EH (cell line): ENCODE measurements at places on chromosomes 6 and 20.

- DNase-seq = no peak
Observed at GRCh38 chr20:59253779-59254319, 46.6 kb upstream of the EDN3 start.

- no peak for DNase-seq
Observed at GRCh38 chr6:151705993-151706733, 101.3 kb upstream of the ESR1 start.

- DNase-seq = no peak
Observed at GRCh38 chr6:88135578-88136114, 30.5 kb downstream of the CNR1 start.

DNA sequence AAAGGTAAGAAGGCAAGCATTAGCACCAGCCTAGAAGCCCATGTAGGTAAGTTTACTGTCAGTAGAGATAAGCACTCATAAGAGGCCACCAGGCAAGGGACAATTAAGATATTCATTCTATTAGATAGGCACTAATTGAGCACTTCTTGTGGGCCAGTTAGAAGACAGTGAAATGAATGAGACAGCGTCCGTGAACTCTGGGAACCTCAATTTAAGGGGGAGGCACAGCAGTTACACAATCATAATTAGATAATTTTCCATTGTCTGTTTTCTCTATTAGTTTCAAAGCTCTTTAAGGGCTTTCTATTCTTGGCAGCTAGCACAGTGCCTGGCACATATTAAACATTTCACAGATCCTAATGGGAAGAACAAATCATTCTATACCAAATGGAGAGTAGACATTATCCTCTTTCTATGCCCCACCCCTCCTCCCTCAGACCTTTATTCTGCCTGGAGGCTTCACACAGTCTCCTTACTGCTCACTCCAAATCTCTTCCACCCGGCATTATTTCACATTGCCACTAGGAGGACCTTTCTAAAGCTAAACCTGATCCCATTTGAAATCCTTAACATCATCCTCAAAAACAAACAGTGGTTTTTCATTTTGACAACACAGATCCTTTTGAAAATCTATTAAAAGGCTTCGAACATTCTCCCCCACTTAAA lies 529.6 kb downstream of the ADGRB3 start:
- peak; percentile 4 for DNase-seq

DNA sequence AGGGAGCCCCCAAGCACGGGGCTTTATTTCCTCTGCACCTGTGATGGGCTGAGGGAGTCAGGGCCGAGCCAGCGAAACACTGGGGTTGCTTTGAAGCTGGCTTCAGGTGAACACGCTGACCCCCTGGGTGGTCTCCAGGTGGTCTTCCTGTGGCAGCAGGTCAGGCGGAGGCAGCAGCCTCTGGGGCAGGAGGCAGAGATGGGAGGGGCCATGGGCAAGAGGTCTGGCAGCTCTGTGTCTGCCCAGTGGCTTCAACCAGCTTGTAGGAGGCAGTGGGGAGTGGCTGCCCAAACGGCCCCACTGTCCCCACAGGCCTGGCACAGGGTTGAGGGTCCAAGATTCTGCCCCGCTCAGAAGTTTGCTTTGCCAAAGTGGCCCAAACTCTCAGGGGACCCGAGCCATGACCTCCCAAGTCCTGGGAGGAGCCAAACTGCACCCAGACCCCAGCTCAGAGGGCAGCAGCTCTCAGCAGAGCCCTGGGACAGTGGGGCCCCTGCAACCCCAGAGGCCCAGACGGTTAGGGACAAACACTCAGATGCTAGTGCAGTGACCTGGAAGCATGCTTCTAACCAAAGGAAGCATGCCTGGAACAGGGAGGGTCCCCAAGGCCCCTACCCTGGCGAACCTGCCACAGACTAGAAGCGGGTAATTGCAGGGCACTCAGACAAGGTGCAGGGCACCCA lies 15.3 kb downstream of the NTSR1 start:
- no peak for DNase-seq

- no peak for DNase-seq
Observed at GRCh38 chr20:47295921-47296426, 60.5 kb downstream of the ZMYND8 start.

DNA sequence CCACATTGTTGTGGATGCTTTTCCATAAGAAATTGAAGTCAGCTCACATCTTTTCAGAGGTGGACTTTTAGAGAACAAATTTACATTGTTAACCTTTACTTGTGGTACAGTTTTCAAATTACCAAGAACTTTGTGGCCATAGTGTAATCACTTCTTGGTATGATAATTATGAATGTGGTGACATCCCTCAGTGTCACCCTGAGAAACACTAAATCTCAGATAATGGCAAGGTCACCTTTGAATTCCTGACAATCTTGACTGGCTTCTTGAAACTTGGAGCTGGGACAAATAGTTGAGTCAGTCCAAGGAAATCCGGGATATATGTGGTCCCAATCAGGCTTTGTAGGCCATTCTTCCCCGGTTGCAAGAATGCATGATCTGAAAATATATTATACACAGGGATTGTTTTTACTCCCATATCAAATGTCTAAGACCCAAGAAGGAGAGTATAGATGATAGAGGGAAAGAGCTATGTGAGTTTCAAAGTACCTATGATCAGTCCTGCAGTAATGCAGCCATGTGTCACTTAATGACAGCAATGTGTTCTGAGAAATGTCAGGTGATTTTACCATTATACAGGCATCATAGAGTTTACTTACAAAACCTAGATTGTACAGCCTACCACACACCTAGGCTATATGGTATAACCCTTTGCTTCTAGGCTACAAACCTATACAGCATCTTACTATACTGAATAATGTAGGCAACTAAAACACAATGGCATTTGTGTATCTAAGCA lies 120.8 kb upstream of the MTHFD1L start:
- DNase-seq = no peak

- no peak for DNase-seq
Observed at GRCh38 chr6:54097753-54098152, 13.5 kb upstream of the MLIP start.

DNA sequence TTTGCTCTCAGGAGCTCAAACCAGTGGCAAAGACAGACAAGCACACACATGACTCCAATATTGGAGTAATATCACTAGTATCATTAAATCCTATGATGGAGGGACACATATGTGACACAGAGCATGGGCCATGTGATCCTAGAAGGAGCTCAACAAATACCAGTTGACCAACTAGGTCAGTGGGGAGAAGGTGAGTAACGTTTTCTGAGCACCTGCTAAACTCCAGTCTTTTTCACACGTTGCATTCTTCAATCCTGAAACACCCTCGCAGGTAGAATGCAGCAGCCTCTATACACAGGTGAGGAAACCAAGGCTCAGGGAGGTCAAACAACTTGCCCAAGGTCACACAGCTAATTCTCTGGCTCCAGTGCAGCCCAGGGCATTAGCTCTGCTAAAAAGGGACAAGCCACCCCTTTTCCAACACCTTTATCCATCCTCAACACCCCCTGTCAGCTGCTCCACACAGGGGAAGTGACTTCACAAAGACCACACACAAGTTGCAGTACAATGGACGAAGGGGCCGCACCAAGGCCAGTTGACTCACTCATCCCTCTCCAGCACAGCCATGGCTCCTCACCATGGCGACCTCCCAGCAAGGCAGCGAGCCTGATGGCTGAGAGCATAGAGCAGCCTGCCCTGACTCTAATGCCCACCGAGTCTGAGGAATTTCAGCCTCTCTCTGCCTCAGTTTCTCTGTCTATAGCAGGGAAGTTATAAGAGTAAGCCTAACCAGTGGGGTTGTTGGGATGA lies 4.4 kb downstream of the CAPN11 start:
- DNase-seq = no peak

DNA sequence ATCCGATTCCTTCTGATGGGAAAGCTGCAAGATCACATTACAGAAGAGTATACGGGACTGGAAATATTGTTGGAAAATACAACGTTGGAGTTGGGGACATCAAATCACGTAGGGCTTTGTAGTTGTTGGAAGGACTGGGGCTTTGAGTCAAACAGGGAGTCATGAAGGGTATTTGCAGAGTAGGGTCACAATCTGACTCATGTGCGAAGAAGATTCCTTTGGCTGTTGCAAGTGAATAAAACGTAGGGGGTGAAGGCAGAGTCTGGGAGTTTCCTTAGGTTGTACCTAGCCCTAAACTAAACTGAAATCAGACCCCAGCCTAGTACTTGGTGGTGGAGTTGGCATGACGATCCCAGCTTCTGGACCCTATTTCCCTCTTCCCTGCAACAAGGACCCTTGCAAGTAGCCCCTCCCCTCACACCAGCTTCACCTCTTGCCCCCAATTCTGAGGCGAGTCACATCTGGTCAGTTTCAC lies 32.3 kb downstream of the SNX5 start:
- peak; percentile 54 for DNase-seq

GRCh38 chr6:14384175-14384949 lies 266.8 kb downstream of the CD83 start:
- DNase-seq = no peak

DNA sequence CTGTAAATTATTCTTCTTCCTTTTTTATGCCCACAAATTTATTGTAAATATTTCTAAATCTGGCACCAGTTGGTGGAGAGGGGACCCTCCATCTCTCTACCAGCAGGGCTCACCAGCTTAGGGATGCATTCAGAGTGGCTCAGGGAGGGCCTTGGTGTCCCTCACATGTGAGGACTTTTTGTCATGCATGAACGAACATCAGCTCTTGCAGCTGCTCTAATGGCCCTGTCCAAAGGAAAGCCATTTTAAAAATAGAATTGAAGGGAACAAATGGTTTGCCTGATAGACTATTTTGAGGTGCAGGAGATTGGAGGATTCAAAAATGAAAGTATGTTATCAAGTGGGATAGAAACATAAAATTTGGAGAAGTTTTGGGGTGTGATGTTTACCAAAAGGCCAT lies 37.5 kb upstream of the KLHL31 start:
- DNase-seq = no peak

GRCh38 chr6:84428300-84428907 lies 201.0 kb upstream of the CEP162 start:
- DNase-seq = peak; percentile 68

- no peak for DNase-seq
Observed at GRCh38 chr6:170205534-170206316, 85.2 kb downstream of the DLL1 start.

- no peak for DNase-seq
Observed at GRCh38 chr20:50731930-50732690, 730 bp downstream of the PARD6B start.

DNA sequence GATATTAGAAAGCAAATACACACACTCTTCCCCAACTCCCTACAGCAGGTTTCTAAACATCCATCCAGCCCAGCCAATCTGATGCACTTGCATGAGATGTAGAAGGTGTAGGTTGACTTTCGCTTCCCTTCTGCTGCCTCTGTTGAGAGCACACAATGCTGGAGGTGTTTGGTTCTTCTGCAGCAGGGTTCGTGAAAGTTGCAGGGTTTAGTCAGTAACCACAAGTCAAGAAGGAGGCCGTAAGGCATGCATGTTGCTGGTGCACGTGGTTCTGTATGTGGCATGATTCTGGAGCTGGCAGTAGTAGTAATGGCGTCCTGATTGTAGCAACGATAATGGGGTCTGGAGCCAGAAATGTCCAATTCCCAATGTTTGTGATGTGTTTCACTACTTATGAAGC lies 53.0 kb downstream of the DEK start:
- DNase-seq = no peak

GRCh38 chr6:99521633-99522151 lies 6.5 kb upstream of the USP45 start:
- peak; percentile 71 for DNase-seq

DNA sequence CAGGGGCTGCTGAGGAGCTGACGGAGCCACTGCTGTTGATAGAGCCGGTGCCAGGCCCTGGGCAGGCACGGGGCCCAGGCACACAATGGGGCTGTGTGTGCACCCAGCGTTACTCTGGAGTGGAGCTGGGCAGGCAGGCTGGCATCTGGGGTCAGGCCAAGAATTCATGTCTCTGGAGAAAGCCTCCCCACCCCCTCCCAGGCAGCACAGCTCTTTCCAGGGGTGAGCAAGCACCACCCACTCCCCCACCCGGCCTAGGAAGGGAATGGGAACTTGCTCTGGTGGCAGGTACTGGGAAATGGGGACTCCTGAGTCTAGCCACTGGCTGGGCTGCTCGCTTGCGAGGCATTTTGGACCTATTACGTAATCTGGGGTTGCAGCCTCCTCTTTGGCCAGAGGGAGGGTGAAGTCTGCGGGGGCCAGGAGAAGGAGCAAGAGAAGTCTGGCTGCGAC lies 22.7 kb downstream of the TFEB start:
- DNase-seq = no peak

- DNase-seq = peak; percentile 48
Observed at GRCh38 chr6:142886431-142887170, 58.4 kb downstream of the HIVEP2 start.

GRCh38 chr6:157196391-157196790 lies 126.9 kb downstream of the TMEM242 start:
- DNase-seq = no peak

GRCh38 chr6:43033496-43034189 lies 12.2 kb downstream of the RRP36 start:
- DNase-seq = no peak

DNA sequence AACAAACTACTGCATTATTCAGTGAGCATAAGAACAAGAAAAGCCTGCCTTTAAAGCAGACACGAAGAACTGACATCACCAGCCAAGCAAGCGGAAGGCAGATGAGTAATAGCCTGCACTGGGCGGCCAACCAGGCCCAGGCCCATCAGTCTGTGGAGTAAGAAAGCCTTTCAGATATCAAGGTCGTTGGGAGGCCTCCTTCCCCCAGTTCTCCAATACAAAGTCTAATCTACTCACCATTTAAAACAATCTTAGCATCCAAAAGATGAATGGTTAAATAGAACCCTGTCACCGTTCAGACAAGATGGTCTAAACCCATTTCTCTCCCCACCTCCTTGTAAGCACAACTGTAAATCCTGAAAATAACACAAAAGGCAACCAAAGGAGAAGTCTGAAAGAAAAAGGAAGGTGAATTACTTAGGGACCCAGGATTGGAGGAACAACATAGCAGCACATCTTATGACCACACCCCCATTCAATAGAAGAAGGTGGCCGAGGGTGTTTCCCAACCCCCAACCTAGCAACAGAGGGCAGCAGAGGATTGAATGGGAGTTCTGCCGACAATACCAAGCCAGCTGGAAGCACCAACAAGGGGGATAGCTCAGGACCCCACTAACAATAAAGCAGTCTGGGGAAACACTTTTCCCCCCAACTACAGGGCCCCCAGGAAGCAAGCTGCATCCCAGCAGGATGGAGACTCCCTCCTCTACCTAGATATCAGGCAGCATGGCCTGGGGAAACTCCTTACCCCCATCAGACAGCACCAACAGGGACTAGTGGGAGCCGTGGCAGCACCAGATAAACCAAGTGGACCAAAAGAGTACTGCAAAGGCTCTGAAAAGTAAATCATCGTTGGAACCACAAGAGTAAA lies 67.9 kb downstream of the ZHX3 start:
- peak; percentile 88 for DNase-seq
